ENCODE measurements at places on chromosomes 2 and 18.

- DNase-seq = no peak
Observed at GRCh38 chr2:207501802-207502576, 27.8 kb upstream of the CREB1 start.

- no peak for DNase-seq
Observed at GRCh38 chr2:171289991-171290390, 129.3 kb upstream of the TLK1 start.

DNA sequence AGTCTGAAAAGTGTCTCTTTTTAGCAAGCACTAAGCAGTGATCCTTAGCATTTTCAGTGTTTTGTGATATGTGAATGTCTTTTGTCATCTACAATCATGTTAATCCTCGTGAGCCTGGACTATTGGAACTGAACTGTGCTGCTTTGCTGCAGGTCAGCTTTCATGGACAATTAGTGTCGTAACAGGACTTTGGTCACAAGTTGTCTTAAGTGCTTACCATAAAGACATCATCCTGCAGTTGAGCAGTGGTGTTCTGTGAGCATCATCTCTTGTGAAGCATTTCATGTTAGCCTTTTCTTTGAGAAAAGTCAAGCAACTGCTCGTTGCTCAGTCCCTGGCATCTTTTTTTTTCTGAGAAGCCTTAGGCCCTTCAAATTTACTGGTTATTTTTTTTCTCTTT lies 135.9 kb downstream of the ZNF407 start:
- no peak for DNase-seq

DNA sequence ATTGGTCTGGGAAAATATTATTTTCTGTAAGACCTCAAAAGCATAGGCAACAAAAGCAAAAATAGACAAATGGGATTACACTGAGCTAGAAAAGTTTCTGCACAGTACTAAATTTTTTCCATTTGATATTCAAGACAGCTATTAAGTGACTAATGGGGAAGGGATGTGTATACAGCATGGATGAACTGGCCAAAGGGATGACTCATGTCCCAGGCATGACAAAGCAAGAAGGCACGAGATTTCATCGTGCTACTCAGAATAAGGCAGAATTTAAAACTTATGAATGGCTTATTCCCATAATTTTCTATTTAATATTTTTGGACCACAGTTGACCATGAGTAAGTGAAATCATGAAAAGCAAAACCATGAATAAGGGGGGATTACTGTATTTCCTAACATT lies 1250.1 kb upstream of the GYPC start:
- DNase-seq = no peak

DNA sequence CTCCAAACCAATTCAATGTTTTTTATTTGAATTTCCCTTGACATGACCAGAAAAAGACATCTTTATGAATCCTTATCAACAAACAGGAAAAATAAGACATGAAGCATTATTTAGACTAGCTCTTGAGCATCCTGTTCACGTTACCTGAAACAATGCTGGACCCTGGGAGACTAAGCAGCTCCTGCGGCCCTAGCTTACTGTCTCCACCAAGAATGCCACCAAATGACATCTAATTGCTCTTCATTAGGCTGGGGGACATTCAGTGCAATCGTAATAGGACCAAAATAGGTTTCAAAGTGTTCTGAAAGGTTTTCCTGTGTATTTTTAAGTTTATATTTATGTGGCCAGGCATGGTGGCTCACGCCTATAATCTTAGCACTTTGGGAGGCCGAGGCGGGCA lies 25.5 kb downstream of the NFE2L2 start:
- DNase-seq = no peak

DNA sequence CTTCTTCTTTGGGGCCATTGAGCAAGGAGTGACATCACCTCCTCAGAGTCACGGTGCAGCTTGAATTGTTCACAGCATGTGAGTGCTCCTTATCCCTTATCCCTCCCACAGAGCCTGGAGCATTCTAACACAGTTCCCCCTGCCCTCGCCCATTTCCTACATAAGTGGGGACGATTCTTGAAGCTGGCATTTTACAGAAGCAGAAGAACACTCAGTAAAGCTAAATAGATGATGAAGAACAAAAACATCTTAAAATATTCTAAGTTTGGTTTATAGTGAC lies 135.8 kb upstream of the APCDD1 start:
- DNase-seq = no peak

- no peak for DNase-seq
Observed at GRCh38 chr2:8981876-8982275, 21.6 kb downstream of the MBOAT2 start.

DNA sequence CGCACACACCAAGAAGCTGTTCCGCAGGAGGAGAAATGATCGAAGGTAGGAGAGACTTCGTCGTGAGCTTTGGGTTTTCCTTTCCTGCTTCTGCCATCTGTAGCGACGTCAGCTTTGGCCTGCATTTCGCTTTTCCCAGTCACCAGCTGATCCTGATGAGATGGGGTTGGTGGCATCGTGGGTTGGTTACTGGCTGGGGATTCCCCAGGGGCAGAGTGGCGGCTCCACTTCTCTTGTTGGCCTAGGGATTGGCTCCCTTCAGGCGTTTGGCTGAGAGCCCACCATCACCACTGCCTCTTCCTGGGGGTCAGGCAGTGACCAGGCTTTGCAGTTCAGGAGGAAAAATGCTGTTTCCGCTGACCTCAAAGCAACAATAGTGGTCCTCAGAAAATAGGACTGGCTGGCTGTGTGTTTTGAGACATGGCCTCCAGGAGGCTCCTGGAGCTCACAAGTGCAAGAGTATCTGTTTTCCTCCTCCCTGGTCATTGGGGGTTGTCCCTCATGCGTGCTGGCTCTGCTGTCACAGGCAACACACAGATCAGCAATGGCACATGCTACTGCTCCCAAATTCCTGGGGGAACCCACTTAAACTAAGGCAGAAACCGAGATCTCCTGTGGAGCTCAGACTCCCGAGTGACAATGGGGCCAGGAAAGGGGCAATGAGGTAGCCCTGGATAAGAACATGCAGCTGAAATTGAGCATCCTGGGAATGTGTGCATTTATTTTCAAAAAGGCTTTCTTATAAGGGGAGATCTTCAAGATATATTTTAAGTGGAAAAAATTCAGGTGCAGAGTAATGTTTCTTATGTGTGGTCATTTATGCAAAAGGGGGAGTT lies 173.0 kb downstream of the CTIF start:
- DNase-seq = no peak

DNA sequence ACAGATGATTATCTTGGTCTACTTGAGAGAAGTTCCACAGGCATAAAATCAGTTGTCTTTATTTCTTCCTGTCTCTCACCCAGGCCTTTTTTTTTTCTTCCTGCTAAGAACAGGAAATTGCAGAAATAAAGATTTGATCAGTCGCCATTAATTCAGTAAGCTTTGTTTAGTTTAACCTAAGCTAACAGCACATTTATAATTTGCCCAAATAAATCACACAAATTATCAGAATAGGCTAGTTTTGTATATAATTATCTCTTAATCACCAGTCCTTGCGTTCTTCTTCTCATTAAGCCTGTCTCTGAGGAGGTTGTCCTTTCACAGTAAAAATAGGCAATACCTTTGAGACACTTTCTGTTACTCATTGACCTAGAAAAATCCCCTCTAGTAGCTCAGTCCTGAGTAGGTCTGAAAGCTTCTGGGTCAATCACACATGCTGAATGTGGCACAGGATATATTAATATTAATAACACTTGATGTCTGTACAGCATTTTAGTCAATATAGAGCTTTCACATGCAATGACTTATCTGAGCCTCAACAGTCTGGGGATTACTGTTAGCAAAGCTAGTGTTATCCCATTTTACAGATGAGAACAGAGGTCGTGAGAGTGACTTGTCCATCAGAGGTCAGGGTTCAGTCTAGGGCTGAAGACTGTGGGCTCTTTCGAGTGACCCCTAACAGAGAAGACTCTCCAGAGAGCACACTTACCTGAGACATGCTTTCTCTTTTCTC lies 11.2 kb upstream of the STK17B start:
- no peak for DNase-seq

DNA sequence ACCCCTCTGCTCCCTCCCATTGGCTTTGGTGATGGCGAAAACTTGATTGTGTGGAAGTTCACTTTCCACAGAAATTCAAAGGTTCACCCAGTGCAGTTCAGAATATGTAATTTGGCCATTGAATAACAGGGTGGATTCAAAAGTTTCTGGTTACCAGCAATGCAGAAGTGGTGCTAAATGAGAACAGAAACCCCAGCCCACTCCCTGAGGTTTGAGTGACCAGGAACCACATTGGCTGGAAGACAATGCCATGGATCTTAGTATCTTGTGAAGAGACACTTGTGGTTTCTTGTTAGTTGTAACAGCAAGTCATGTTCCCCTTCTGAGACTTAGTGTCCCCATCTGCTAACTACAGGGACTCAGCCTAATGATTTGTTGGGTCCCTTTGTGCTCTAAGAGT lies 49.8 kb downstream of the QPCT start:
- no peak for DNase-seq

DNA sequence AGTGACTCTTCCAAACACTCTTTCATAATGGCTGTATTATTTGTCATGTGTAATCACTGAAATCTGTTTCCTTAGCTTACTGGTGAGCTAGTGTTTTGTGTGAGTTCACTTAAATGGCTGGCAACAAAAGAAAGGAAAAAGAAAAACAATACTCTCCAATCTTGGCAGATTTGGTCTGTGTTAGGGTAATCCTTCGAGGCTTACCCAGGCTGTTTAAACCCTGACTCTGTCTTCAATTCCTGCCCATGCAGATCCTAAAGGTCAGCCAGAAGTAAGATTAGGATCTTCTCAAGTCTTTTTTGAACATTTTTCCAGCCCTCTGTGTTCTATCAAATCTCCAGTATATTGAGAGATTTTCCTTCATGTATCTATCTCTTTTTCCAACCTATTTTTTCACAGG lies 85.3 kb downstream of the CCDC178 start:
- no peak for DNase-seq

DNA sequence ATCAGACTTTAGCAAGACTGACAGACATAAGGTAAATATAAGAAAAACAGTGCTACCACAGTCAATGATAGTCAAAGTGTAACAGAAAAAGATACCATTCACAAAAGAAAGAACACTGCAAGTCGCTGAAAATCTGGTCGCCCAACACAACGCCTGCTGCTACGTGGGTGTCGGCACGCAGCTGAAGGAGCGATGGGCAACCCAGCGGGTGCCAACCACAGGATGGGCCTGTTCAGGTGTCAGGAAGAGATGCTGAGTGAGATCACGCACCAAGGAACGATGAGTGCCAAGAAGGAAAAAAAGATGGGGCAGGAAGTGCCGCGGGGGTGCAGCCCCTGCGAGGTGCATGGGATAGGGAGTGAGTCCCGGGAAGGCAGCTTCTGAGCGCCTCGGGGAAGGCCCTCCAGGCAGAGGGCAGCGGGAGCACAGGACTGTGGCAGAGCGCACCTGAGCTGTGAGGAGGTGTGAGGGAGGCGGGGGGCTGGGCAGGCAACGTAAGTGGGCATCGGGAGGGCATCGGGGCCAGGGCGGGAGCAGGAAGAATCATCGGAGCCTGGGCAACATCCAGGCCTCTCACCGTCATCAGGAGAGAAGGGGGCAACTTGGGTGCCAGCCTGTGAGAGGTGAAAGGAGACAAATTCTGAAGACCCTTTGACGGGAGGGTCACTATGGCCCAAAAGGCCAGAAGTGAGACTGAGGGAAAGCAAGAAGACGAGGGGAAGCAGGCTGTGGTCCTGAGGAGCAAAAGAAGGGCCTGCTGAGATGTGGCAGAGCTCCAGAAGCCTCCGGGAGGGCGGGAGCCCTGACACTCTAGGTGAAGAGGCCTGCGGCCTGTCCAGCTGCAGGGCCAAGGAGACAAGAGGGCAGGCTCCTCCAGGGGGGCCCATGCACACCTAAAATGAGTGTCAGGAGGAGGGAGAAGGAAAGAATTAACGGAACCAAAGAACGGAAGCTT lies 14.8 kb upstream of the MTERF4 start:
- no peak for DNase-seq

DNA sequence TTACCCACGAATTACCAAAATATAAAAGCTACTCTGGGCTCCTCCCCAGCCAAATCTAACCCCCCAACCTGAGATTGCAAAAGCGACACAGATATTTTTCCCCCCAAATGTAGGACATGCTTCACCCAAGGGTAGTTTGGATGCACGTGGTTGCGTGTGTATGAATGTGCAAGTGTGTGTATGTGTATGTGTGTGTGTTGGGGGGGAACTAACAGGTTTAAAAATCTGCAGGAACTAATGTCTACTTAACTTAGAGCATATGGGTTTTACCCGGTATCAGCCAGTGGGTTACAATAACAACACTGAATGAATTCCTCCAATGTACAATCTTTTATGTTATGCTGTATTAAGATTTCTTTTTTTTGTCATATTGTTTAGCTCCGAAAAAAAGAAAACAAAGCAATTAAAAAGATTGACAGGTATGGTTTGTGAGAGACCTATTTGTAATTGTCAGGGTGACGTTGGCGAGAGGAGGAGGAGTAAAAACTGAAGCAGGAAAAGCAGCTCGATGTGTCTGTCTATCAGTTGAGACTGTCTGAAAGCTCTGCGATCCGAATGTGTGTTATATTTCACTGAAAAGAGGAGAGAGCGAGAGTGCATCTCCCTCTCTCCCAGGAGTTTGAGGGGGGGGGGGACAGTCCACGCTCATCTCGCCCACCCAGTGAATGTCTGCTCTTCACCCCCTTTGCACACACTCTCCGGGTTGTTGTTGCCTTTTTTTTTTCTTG lies at the start of gene TSHZ1:
TSS of gene TSHZ1 (plus strand) at position 524 of the 728 bp plus-strand sequence. CDS start 1,080 bp downstream, outside the sequence.
- DNase-seq = no peak

DNA sequence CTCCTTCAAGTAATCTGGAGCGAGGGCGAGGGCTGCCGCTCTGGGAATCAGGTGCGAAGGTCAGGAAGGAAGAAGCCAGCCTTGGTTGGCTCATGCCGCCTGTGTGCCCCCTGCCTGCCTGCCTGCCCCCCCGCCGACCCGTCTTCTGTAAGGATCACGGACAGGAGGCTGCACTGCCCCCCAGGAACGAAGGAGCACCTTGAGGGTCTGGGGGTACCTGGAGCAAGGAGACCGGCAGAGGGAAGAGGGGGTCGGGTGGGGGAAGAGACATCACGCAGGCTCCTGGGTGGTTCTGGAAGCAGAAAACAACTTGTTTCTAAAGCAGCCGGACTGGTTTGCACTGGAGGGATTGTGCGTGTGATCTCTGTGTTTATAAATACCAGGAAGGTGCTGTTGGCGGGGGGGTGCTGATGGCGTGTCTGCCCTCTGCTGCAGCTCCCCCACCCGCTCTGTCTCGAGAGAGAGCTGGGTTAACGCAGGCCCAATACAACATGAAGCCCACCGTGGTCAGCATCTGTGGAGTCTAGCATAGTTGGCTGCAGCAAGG lies 1.7 kb downstream of the FOSL2 start:
- no peak for DNase-seq

Measured in activated T-cell treated with anti-CD3 and anti-CD28 coated beads, Interleukin-2, amount 50 U/mL, for 4 hours (primary cell).